ENCODE measurements at places on chromosomes 11 and 22.

GRCh38 chr11:109121173-109121932, 300.6 kb upstream of the C11orf87 start:
- DNase-seq = no peak

- no peak for DNase-seq
Measured at GRCh38 chr11:16603890-16604793, 134.3 kb upstream of the C11orf58 start.

- no peak for DNase-seq
Measured at GRCh38 chr11:14374922-14375830, 16.2 kb upstream of the RRAS2 start.

- no peak for DNase-seq
Measured at GRCh38 chr11:60116996-60117790, 28.7 kb downstream of the MS4A2 start.

- DNase-seq = no peak
Measured at GRCh38 chr22:42799061-42799460, 58.0 kb downstream of the ARFGAP3 start.

All from KBM-7 (cell line).